NCI-H345 (cell line): ENCODE measurements at places on chromosomes 12 and 14.

GRCh38 chr12:52601671-52602070 lies 408 bp upstream of the KRT72 start:
- no peak for DNase-seq

GRCh38 chr12:8785499-8785898 lies 36.9 kb upstream of the A2ML1 start:
- no peak for DNase-seq

DNA sequence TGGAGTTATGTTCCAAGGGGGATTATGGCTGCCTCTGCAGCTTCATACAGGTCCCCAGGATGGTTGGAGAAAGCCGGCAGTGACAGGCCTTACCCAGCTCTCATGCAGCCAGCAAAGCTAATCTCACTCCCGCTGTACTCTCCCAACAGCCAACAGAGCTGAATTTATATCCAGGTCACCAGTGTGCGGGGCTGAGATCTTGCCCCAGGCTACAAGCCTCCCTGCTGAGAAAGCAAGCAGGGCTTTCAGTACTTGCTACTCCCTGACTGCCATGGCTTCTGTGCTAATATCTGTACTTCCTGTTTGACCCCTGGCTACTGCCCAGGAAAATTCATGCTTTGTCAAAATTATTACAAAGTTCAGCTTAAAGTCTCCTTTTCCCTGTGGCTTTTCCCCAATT lies 92.9 kb downstream of the ATP23 start:
- no peak for DNase-seq

GRCh38 chr14:101965181-101965544 lies 790 bp downstream of the DYNC1H1 start:
- peak; percentile 70 for DNase-seq

DNA sequence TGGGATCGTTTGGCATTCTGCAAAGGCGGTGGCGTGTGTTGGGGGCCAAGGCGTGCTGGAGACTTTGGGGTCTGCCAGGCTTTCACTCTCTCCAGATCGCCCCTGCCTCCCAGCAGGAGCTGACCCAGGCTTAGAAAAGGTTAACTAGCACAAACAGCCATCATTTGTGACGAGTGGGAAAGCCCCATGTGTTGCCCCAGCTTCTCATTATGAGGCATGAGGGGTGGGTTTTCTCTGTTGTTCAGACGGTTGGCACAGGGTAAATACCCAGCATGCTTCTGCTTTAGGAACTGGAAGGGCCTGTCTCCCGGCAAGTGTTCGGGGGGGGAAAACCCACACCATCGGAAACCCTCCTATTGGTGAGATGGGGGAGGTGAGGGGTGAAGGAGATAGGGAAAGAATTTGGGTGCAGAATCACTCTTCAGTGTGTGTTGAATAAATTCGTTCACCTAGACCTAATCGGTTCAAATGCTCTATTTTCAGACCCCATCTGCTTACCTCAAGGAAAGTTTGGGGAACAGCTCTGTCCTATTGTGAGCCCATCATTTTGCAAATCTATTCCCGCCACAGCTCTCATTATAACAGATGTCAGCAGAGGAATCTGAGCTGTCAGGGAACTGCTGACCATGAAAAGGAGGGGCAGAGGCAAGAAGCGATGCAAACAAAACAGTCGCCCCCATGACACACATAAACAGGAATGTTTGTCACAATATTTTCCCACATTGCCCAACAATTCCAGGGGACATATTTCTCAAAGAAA lies 34.7 kb upstream of the C12orf42 start:
- DNase-seq: no peak
